ENCODE measurements at places on chromosomes 1 and 21. TPM values are rescaled to one million over a fixed set of nuclear protein-coding genes. Genes with fewer than 3 reads are reported as not detected.

ASH1L gene
- total RNA-seq, result 19.5 TPM

AK5 gene
- total RNA-seq, result 8.6 TPM

LRRC38 gene
- total RNA-seq, result 1.6 TPM

CFAP298 gene
- total RNA-seq, result 62.6 TPM

WDR64 gene
- not detected for total RNA-seq

DENND2C gene
- 1.3 TPM for total RNA-seq

PROX1 gene
- total RNA-seq, result 0.88 TPM

FAM151A gene
- total RNA-seq, result not detected

HENMT1 gene
- 6.6 TPM for total RNA-seq
